ENCODE measurements at places on chromosomes 1 and 21. TPM values are rescaled to one million over a fixed set of nuclear protein-coding genes. Genes with fewer than 3 reads are reported as not detected.

- DNase-seq, result no peak
Measured at GRCh38 chr1:185207980-185208602, 51.1 kb downstream of the SWT1 start.

GRCh38 chr1:19229828-19230325 lies 19.8 kb upstream of the UBR4 start:
- no peak for DNase-seq

Gene GUCA2B
- not detected for total RNA-seq

Gene PPIAL4G
- 0.44 TPM for total RNA-seq

Gene TNFRSF14
- 168 TPM for total RNA-seq

- DNase-seq, result no peak
Measured at GRCh38 chr21:17796503-17796902, 22.7 kb downstream of the C21orf91 start.

DNA sequence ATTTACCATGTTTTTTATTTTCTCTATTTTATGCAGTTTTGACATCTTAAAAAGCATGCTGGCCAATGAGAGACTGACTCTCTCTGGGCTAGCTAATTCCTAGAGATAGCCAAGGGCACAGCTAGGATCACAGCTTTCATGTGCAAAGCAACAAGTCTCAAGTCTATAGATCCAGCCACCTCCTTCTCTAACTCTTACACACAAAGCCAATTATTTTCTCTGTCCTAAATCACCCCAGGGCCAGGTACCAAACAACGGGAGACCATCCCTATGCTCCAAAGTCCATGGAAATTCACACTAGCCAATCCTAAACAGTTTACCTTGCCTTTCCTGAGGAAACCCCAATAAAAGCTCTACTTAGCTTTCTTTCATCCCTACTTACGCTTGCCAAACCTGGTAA lies 38.0 kb downstream of the ARHGAP29 start:
- DNase-seq, result no peak

- no peak for DNase-seq
Measured at GRCh38 chr21:42671778-42672593, 18.6 kb downstream of the PDE9A start.

DNA sequence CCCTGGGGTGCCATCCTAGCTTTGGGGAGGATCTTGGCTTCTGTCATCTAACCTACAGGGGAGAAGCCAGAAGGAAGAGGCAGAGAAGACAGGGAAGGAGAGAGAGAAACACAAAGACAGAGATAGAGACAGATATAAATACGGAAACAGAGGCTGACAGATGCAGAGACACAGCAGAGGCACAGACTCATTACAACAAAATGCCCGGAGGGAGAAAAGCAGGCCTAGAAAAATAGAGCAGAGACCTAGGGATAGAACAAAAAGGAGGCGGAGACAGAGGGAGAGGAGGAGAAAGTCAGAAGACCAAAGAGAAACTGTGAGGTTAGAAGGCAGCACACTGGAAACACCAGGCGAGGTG lies 1.9 kb downstream of the PEAR1 start:
- no peak for DNase-seq

Gene PKP1
- not detected for total RNA-seq

Gene MNDA
- 0.22 TPM for total RNA-seq

DNA sequence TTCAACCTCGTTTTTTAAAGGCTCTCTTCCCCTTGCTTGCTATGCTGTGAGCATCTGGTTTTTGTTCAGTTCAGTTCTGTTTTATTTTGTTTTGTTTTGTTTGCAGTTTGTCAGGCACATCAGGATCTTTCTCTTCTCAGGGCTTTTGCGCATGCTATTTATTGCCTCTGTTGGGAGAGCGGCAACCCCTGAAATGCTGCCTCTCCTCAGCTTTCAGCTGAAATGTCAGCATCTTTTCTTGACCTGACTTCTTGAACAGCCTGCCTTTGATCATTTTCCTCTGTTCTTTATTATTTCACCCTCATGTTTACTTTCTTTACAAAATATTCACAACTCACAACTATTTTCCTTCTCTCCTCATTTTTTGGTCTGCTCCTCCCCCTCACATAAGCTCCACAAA lies 50.4 kb upstream of the RC3H1 start:
- no peak for DNase-seq

Gene TCHH
- total RNA-seq, result 0.09 TPM

DNA sequence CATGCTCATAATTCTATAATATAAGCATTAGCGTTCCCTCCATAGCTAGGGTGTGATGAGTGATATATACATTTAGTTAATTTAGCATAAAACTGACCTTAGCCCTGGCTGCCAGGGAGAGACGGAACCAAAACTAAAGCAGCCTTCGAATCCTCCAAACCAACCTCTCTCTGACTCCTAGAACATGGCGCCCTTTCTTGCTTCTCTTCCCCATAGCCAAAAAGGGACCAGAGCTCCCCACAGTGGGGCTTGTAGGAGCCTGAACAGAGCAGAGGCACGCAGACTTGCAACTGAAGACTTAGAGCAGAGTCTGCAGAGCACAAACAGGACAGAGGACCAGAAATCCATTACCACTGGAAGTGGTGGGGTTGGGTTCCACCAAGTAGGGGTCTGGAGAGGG lies 17.7 kb downstream of the IRF2BP2 start:
- DNase-seq, result no peak

Gene TCHHL1
- not detected for total RNA-seq

Gene RCSD1
- total RNA-seq, result 47.9 TPM
